Cortex of kidney (tissue), 1 donor: ENCODE measurements at places on chromosomes 2 and 18.

- no peak for DNase-seq
Observed at GRCh38 chr2:239187464-239188253, 213.2 kb downstream of the HDAC4 start.

GRCh38 chr2:145108959-145109710, 589.2 kb upstream of the ZEB2 start:
- no peak for DNase-seq

DNA sequence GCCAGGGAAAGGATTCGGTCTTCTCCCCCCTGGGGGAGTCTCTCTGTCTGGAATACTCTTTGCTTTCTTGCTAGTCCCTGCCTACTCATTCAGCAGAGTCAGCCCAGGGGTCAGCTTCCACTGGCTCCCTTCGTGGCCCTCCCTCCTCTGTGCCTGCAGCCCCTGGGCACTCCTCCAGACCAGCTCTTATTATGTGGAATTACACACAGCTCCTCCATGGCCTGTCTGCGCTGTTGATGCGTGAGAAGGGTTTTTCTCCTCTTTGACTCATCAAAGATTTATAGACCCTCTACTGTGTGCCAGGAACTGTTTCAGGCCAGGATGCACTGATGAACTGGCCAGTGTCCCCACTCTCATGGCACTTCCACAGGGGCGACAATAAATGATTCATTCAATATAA, 44.4 kb downstream of the ST8SIA5 start:
- DNase-seq, result no peak

GRCh38 chr2:11566383-11566782, 32.5 kb downstream of the GREB1 start:
- DNase-seq, result no peak

GRCh38 chr18:26960911-26961310, 95.4 kb upstream of the AQP4 start:
- no peak for DNase-seq

DNA sequence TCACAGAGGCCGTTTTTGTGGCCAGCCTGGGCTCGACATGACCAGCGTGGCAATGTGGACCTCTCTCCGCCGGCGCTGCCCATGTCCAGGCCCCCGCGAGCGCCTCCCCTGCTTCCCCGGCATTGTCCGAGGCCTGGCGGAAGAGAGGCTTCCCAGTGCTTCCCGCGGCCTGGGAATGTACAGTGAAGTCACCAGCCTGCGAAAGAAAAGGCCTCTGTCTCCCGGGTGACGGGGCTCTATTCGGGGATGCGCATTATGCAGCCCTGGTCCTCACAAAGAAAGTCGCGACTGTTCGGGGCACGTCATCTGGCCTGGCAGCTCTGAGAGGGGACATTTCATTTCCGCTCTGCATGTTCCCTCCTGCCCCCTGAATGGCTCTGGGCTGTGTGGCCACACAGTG, 109.2 kb upstream of the AGAP1 start:
- DNase-seq, result no peak

- DNase-seq, result no peak
Observed at GRCh38 chr2:236702657-236703372, 133.2 kb downstream of the ACKR3 start.

DNA sequence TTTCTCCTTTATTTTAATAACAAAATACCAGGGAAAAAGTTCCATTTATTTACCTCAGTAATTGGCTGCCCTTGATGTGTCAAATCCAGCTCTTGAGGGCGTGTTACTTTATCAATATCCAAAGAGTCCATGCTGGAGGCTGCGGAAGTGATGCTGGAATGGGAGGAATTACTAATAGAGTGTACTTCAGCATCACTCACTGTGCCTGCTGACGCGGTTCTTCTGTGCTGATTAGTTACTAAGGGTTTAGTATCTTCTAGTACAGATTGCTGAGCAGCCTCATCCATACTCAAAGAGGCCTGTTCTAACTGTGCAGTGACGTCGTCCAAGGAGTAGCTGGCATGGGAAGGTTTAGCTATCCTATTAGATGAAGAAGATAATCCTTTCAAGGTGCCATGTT, 45.6 kb downstream of the RAPH1 start:
- DNase-seq, result no peak

- DNase-seq, result no peak
Observed at GRCh38 chr18:75915941-75916623, 488.6 kb upstream of the SMIM21 start.

DNA sequence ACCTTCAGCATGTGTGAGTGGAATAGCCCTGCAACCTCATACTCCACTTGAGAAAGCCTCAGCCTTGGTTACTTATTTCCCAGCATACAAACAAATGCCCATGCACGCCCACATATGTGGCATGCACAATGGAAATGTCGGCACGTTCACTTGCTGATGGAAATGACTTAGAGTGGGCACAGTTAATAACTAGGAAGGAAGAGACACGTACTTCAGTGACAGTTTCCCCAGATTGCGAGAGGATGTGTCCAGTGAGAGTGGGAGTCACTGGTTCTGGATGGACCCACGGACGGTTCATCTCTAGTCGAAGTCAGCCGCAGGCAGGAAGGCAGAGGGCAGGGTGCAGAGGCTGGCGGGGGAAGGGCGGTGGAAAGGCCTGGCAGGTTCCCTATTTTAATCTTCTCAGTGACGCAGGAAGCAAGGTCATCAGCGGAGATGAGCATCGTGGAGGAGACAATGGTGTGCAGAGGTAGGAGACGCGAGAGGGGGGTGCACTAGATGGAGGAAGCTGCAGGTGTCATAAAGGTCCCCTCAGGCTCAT, 350.7 kb upstream of the MYT1L start:
- no peak for DNase-seq

GRCh38 chr2:231720292-231720986, 12.1 kb downstream of the PTMA start:
- no peak for DNase-seq

GRCh38 chr2:199465988-199466691, 8.4 kb upstream of the SATB2 start:
- no peak for DNase-seq

DNA sequence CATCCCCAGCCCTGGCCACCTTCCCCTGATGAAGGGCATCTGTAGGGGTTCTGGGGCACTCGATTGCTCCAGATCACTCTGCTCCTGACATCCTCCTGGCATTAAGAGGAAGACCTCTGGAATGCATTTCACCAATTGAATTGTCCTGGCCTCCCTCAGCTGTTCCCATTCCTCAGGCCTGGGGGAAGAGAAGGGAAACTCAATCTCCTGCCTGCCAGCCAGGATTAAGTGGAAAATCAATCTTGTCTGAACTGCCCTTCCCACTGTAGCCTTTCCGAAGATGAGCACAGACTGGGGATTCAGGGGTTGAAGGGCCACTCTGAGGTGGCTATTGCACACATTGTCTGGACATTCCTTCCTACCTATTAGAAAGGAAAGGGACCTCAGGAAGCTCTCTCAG, 99.8 kb downstream of the ALK start:
- no peak for DNase-seq

- DNase-seq, result no peak
Observed at GRCh38 chr2:18896125-18896764, 306.9 kb upstream of the NT5C1B start.

GRCh38 chr18:36160959-36161371, 26.3 kb upstream of the MOCOS start:
- no peak for DNase-seq

GRCh38 chr2:120857931-120858330, 122.3 kb downstream of the GLI2 start:
- no peak for DNase-seq

DNA sequence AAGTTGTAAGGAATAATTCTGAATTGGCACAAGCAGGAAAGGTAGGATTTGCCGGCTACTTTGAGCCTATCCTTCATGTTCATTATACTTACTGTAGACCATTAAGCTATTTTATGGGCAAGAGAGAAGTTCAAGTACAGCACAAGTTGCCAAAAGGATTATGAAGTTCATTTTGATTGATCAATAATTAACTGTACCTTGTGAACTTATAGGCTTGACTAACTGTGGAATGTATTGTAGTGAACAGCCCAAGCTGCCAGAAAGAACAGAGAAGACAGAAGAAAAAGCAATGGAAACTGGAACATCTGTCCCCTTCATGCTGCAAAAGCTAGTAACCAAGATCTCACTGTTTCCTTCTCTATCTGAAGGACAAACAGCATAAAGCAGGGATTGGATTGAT, 810.1 kb upstream of the ZEB2 start:
- no peak for DNase-seq

DNA sequence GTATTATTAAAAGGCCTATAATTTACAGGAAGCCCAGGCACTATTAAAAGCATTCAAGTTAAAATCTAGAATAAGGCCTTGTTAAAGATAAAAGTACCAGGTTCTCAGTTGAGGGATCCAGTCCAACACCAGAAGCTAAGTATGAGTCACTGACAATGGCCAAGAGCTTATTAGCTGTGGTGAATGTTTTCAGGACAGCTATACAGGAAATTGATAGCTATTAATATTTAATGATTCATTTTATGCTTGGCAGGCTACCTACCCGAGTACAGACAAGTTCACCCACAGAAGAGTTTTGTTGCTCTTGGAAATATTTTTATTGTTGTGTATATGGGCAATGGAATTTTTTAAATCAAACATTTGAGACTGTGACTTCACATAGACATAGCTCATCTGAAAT, 729.6 kb upstream of the ZNF804A start:
- no peak for DNase-seq

DNA sequence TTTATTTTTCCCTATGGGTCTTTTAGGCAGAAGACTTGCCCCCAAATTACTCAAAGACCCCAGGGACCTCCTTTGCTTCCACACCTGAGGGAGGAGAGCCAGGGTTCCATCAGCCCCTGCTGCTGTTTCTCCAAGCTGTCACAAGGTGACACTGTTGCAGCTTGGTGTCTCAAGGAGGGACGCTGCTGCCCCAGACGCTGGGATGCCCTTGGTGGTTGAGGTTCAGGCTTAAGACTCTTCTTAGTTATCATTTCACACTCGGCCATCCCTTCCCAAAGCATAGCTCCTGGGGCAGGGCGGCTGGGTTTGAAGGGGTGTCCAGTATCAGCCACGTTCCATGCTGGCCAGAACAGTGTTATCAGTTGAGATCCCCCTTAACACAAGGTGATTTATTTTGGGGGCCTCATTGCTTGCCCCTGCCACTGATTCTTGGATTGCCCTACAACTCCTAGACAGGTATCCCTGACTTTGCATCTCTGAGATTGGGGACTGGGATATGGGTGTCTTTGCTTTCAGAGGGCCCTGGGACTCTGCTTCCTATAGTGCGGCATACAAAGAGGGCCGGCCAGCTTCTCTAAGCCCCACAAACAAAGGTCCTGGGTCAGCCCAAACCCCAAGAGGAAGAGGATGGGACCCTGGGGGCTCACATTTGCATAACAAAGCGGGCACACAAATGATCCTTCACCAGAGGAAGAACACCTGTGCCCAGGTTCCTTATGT, 22.7 kb downstream of the GPR55 start:
- no peak for DNase-seq

DNA sequence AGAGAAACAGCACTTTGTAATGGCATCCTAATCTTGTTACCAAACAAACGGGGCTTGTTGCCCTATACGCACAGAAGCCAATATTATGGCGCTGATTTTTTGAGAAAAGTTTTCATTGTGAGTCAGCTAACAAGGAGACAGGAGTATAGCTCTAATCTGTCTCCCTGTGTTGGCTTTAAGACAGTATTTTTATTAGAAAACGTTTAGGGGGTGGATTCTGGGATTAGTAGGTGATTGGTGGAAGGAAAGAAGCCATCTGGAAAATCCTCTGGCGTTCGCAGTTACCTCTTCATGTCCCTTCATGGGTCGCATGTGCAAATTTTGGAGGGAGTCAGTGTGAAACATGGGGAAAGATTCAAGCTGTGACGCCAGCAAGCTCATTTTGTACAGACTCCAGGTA, 698 bp upstream of the TMEM237 start:
- no peak for DNase-seq

- no peak for DNase-seq
Observed at GRCh38 chr2:60413069-60413813, 140.2 kb downstream of the BCL11A start.

GRCh38 chr2:155364766-155365165, 666.3 kb downstream of the KCNJ3 start:
- DNase-seq, result no peak

- no peak for DNase-seq
Observed at GRCh38 chr2:188897096-188897495, 77.1 kb upstream of the COL3A1 start.

DNA sequence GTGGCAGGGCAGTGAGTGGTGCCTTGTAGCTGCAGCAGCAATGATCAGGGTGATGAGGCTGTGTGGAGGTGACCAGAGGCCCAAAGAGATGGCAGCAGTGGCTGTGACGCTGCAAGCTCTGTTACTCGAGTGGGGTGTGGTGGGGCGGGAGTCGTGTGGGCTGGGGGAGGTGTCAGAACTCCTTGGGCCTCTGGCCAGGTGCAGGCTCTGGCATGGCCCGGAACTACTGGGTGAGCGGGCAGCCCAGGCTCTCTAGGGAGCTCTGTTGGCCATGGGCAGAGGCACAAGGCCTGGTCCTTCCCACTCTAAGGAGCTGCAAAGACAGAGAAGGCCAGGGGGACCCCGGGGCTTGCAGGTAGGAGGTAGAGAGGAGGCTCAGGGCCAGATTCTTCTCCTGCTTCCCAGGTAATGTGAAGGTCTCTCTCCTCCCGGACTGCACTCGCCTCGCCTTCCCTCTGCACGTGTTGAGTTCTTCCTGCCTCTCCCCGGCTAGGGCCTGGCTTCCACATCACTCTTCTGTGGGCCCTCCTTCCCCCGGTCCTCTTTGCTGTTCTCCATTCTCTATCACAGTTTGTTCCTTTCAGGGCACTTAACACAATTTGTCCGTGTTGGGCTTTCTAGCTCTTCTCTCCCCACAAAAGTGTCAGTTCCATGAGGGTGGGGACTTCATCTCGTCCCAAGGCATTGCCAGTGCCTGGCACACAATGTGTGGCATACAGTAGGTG, 114.8 kb downstream of the MCFD2 start:
- no peak for DNase-seq

DNA sequence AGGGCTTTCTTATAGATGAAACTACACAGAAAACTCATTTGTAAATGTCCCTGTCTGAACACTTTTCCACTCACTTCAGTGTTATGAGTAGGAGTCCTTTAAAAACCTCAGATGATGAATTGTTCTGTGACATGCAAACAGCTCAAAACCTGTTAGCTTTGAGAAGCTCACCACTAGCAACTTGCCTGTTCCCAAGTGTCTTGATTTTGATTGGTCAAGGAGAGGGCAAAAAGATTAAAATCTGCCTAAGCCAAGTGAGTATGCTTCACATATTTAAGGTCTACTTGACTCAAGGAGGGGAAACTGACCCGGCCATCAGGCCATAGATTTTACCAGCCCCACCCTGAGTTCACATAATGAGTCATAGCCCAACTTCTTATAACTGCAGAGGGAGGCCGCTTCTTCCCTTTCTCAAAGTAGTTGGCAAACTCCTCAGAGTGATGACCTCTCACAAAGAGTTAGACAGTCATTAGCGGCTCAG, 45.2 kb upstream of the MEIS1 start:
- DNase-seq, result no peak

DNA sequence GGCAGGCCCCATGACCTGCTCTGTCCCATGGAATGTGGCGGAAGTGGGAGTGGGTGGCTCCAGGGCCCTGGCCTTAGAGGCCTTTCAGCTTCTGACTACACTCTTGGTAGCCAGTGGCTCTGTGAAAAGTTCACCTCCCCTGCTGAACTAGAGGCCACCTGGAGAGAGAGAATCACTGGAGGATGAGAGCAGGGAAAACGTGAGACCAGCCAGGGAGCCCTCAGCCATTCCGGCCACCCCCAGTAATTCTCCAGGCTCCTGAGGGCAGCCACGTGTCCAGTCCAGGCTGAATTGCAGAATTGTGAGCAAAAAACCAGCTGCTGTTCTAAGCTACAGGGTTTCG, 10.5 kb downstream of the COLEC12 start:
- DNase-seq, result no peak

GRCh38 chr2:240302933-240303595, 132.4 kb upstream of the GPC1 start:
- no peak for DNase-seq
